ENCODE measurements at places on chromosomes 1 and 21.

GRCh38 chr1:156499842-156500542 is 583 bp downstream of the MEF2D start:
- no peak for DNase-seq

GRCh38 chr1:9689971-9690381 is 38.4 kb downstream of the PIK3CD start:
- peak; percentile 24 for DNase-seq

DNA sequence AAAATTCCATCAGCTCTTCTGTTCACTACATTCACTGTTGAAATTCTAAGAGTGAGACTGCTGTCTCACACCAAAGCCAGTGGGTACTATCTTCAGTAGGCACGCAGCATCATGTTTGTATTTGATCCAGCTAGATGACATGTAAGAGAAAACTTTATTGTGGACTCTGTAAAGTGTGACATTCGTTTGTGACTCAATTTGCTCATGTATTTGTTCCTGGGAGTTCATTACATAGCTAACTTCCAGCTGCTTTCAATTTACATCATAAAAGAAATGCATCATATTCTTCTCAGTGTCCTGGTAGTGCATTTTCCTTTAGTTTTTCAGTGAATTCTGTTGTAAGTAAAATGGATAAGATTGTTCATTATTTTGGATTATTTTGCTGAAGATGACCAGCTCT is 31.4 kb downstream of the CTH start:
- DNase-seq, result no peak

DNA sequence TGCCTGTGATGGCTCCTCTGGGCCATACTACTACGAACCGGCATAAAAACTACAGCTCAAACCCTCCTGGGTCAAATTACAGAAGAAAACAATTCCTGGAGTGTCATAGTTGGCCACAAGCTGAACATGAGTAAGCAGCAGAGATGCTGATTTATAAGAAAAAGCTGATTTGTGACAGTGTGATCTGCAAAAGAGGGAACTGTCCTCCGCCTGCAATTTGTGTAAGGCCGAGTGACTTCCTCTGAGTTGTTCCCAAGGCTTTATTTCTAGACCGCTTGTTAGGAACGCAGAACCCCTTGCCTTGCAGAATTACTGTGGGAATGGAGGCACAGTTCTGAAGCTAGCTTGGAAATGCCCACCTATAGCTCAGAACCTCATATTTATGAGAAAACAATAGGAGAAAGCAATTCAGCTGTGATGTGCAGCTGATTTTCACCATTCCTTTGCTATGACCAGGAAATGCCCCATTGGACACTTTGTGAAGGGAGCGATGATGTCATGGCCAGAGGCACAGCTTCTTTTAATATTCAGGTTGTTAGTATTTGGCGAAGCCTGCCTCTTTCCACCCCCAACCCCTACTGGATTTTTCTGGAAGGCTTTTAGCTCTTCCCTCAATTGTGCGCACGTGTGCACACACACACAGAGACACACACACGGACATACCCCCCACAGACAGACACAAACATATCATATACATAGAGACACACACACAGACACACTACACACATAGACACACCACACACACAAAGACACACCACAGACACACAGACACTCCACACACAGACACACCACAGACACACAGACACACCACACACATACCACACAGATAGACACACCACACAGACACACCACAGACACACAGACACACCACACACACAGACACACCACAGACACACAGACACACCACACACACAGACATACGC is 47.6 kb downstream of the IER5 start:
- peak; percentile 89 for DNase-seq

DNA sequence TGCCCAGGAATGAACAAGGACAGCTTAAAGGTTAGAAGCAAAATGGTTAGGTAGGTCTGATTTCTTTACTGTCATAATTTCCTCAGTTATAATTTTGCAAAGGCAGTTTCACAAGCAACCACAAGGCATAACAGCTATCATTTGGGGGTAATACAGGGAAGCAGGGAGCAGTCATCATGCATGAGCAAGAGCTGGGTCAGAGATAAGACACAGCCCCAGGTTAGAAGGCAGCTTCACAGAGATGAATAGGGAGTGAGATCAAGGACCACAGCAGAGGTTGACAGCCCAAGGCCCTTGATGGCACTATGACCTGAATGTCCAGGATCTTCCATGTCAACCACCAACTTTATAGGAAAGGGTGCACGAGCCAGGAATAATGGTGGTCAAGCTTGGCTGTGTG is 9.0 kb upstream of the CSRP1 start:
- DNase-seq, result no peak

DNA sequence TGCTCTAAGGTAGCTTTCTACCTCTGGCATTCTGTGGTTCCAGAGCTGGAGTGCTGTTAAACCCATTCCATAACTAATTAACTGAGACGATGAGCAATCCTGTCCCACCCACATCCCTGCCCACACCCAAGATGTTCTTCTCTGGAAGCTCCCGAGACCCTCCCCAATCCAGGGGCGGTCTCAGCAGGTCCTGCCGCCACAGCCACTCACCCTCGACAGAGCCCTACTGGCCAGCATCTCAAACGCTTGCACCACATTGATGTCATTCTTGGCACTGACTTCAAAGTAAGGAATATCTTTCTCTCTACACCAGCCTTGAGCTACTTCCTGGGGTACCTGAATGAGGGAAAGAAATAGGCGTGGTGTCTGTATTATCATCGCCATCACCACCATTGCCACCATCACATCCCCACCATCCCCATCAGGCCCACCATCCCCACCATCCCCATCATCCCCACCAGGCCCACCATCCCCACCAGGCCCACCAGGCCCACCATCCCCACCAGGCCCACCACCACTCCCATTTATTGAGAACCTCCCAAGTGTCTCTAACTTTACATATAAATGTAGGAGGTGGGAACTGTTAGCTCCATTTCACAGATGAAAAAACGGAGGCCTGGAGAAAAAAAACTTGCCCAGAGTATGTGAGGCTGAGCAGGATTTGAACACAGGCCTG is 17.7 kb downstream of the RAB7B start:
- DNase-seq, result no peak

DNA sequence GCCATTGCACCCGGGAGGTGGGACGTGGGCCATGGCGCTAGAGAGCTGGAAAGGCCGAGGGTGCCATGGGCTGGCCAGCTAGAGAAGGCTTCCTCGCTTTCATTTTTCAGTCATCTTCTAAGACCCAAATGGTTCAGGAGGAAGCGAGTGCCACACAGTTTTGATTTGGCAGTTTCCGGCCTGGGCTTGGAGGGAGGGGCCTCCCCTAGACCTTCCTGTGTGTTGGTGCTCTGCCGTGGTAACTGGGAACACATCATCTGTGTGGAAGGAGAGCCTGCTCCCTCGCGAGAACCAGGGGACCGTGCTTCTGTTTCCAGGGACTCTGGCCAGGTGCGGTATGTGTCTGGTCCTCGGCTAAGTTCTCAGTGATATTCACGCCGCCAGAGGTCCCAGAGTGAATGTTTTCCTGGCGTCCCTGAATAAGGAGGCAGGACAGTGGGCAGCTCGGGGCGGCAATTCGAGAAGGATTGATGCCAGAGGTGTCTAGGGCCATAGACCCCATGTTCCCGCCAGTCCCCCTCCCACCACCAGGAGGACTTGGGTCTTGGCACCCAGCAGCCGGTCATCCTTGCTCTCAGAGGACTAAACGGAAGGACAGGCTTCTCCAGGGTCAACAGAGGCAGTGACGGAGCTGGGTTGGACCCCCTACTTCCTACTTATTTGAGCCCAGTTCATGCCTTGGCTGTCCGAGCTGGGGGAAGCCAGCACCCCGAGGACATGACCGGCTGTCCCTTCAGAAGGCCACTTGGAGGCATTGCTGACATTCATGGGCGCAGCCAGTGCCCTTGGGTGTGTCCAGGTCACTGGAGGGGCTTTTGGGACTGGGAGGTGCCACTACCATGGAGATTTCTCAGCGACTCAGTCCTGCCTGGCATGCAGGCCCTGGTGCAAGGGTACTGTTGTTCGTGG is 2.7 kb upstream of the NPHP4 start:
- no peak for DNase-seq

GRCh38 chr21:38773099-38774061 is 32.3 kb upstream of the ETS2 start:
- DNase-seq, result peak; percentile 98

GRCh38 chr1:20713440-20713839 is 4.4 kb downstream of the KIF17 start:
- DNase-seq, result no peak

- no peak for DNase-seq
Observed at GRCh38 chr1:41400225-41400624, 39.0 kb downstream of the FOXO6 start.

DNA sequence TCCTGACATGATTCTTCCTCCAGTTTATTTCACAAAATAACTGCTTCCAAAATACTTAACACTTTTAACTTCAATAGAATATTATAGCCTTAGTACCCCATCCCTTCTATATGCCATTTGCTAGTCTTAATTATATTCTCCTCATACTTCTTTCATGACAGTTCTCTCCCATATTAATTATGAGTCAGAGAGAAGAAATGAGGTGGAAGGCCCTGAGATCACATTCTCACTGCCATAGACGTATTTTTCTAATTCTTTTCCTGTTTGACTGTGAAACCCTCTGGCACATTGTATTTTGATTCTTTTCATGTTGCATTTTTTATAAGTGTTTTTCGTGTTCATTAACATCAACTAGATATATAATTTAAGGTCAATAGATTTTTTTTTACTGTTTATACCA is 88.4 kb downstream of the GTF2B start:
- DNase-seq, result peak; percentile 79

GRCh38 chr1:172482044-172482443 is 38.2 kb upstream of the PIGC start:
- no peak for DNase-seq

GRCh38 chr1:241870746-241871430 is 22.9 kb downstream of the EXO1 start:
- DNase-seq, result no peak

GRCh38 chr1:236795757-236796667 is 920 bp downstream of the MTR start:
- peak; percentile 76 for DNase-seq

- DNase-seq, result peak; percentile 57
Observed at GRCh38 chr1:27122652-27123051, 32.3 kb downstream of the SLC9A1 start.

- DNase-seq, result no peak
Observed at GRCh38 chr1:204069887-204070286, 3.0 kb upstream of the SOX13 start.

DNA sequence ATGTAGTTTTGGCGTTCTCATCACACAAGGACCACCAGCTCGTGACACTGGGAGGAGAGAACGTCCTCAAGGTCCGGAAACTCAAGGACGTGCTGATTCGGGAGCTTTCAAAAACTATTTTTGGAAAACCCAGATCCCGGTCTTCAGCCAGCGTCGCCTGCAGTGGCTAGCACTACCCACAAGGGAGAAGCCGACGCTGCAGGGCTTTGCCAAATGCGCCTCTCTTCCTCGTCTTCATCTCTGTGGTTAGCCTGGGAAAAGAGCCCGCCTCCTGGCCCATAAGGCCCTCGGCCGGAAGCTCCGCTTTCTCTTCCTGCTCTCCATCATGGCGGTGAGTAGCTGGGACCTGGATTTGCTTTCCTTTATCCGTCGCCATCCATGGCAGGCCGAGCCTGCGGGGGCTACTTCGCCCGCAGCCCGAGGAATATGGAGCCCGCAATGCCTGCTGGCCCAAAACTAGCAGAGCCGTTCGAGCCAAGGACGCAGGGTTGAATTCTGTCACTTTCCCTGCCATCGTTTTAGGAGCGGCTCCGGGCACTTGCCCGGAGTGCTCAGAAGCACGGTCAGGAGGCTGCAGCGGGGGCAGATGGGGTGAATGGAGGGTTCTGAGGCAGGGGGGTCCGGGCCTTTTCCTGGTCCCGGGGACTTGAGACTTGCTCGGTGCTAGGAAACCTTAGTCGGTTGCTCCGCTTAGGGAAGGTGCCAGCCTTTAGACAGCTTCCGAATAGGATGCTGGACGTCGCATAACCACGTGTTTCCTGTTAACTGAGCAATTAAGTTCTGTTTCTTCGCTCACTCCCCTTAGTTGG is at the start of gene RPL11:
Gene RPL11, plus strand, starts transcription at position 308 of the 809 bp plus-strand sequence. Its CDS starts 18 bp downstream, at position 326.
- peak; percentile 97 for DNase-seq

- no peak for DNase-seq
Observed at GRCh38 chr1:186413319-186413718, 37.7 kb downstream of the ODR4 start.

GRCh38 chr1:178048426-178048825 is 45.5 kb upstream of the RASAL2 start:
- peak; percentile 31 for DNase-seq

DNA sequence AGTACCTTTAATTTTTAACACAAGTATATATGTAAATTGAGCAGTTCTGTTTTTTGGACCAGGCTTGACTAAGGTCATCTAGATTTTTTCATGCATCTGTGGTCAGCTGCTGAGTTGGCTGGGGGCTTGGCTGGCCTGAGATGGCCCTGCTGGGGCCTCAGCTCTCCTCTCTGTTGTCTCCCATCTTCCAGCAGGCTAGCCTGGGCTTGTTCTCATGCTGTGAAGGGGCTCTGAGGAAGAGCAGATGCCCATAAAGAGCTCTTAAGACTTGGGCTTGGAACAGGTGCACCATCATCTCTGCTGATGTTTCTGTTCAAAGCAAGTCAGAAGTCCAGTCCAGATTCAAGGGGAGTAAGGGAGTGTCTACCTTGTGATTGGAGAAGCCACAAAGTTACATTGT is 51.2 kb upstream of the TNR start:
- no peak for DNase-seq

- DNase-seq, result no peak
Observed at GRCh38 chr1:63642901-63643300, 49.7 kb downstream of the PGM1 start.

GRCh38 chr1:92219028-92219427 is 1.3 kb downstream of the C1orf146 start:
- no peak for DNase-seq

GRCh38 chr1:153646672-153647345 is 11.7 kb upstream of the SNAPIN start:
- no peak for DNase-seq

DNA sequence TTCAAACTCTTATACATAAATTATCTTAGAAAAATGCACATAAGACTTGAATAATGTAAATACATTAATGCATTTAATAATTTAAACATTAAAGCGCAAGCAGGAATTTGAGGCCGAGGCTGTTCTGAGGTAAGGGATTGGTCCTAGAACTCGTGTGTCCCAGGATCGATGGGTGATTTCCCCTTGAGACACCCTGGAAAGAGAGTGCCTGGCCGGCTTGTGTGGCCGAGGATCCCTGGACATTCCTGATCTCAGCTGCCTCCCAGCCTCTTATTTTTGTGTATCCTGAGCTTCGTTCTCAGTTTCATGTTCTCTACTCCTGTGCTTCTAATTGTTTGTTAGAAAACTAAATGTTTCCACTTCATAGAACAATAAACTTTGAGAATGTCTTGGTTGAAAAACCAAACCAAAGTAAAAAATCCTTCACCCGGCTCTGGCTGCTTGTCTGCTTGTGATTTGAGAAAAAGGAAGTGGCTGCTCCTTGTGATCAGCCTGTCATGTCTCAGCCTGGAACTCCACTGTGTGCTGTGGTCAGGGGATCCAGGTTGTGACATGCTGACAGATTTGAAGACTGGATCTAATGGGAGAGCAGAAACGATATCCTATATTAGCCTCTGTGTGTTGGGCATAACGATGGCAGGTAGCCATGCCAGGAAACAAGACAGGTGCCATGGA is 40.7 kb downstream of the PEX14 start:
- no peak for DNase-seq

- DNase-seq, result no peak
Observed at GRCh38 chr1:182723200-182723599, 38.8 kb upstream of the RGS8 start.

All from iris pigment epithelial cell (primary cell).